ENCODE measurements at places on chromosomes 6 and 20. TPM values are rescaled to one million over a fixed set of nuclear protein-coding genes. Genes with fewer than 3 reads are reported as not detected.

Gene PNPLA1
- total RNA-seq, result not detected

DNA sequence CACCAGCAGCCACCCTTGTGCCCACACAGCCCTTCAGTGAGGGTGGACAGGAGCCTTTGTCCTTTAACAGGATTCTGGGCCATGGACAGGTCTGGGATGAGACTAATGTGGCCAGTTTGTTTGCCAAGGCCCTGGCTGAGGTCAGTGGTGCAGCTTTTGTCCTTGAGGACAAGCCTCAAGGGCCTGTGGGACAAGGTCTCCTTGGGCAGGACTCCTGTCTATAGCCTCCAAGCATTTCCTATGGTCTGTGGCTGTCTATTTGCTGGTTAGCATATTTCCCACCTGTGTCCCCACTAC lies 44.1 kb downstream of the SUN5 start:
- no peak for ATAC-seq

Gene OR11A1
- total RNA-seq, result not detected

DNA sequence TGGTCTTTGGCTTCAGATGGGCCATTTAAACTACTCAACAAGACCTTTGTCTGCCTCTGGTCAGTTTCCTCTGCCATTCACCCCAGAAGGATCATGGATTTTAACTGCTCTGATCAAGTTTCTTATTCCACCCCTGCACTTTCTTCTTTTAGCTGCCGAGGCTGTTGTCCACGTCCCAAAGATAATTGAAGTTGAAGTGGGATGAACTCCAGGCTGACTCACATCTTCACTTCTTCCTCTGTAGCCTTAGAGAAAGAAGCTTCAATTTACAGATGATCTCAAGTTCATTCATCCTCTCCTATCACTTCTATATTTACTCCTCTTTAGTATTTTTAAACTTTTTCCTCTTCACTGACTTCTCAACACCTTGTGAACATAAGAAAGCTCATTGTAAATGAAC lies 651.6 kb downstream of the UTRN start:
- no peak for ATAC-seq

- ATAC-seq, result no peak
Measured at GRCh38 chr6:10837009-10837621, 1.2 kb downstream of the MAK start.

Gene OXT
- not detected for total RNA-seq

DNA sequence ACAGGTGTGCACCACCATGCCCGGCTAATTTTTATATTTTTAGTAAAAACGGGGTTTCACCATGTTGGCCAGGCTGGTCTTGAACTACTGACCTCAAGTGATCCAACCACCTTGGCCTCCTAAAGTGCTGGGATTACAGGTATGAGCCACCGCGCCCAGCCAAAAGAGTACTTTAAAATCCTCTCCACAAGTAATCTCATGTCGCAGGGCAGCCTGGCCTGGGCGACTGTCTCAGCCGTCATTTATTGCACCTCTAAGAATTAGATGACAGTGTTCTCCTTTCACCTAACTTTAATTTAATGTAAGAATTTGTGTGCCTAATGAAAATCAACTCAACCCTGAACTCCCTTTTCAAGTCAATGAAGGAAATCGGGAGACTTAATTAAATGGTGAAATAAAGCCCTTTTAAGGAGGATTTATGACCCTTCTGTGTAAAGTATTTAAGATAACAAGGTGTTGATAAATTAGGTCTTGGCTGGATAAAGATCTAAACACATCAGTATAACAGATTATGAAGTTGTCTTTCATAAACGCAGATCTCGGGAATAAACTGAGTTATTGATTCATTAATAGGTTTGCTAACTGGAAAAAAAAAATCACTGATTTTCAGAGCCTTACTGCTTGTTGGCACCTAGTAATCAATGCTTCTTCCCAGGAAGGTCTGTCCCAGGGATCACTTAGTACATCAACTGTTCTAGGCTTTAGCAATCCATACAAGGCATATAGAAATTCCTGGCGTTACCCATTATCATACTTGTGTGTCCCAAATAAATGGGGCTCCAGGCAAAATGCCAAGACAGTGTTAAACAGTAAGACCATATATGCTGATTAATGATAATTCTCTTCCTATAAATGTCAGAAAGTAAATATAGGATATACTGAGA lies 209.3 kb downstream of the GMDS start:
- no peak for ATAC-seq

Gene ETV7
- 2.6 TPM for total RNA-seq

DNA sequence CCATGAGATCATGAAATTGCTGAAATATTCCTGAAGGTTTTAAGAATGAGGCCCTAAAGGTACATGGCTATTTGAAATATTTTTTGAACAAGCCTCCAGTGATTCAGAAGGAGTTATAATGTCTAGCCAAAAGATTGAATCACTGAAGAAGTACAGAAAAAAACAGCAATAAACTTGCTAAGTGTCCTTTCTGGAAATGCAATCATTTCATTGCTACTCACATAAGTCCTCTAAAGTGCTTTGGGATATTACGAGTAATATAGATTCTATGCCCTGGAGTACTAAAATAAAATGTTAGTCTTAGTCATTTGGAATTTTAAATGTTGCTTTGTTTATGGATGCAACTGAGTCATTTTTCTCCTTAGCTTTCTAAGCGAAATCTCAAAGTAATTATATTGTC lies 32.7 kb downstream of the CENPW start:
- no peak for ATAC-seq

DNA sequence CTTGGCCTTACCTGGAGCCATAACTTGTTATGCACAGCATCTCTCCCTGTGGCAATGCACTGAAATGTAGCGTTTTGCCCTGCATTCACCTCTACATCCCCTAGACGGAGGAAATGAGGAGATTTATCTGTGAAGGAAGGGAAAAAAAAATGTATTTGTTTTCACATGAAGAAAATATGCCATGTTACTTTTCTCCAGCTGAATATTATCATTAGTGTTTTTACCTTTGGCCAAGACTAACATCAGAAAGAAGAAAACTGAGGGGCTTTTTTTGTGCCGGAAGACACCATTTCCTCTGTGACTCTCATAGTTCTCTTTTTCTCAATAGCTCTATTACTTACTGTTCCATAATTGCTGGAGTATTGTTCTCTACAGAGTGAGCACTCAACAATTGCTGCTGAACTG lies 280.4 kb downstream of the PTPRK start:
- no peak for ATAC-seq

- no peak for ATAC-seq
Measured at GRCh38 chr6:2582268-2582667, 168.5 kb downstream of the MYLK4 start.

GRCh38 chr20:25484911-25485511 lies 77.5 kb downstream of the GINS1 start:
- no peak for ATAC-seq

DNA sequence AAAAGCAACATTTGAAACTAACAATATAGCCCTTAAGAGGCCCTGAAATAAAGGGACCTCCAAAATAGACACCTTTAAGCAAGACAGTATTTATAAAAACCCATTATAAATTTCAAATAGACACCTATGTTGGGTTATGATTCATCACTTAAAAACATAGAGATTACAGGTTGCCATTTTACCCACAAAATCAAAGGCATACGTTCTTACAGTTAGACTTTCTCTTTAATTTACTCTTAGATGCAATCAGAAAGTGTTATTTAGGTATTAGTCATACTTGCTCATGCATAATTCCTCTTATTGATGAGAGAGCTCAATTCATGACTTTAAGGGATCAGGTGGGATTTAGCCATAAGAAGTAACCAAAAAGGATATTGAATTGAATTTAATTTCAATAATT lies 51.5 kb upstream of the TMEM200A start:
- ATAC-seq, result peak; percentile 46

GRCh38 chr6:2147261-2147660 lies 98.1 kb downstream of the GMDS start:
- ATAC-seq, result no peak

DNA sequence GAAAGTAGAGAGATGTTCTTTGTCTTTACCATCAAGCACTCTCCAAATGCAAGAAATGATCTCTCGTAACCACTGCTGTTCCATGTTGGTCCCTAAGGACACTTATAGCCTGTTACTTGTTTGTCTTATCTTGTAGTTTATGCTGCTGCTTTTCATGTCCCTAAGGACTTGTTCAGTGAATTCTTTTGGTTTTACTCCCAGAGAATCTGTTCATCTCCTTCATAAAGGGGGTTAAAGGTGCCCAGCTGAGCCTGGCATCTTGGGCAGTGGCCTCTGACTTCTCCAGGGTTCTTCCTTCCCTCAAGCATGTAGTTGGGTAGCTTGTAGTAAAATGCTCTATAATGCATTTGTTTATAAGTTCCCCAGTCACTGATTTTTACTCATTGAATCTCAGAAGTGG lies 864 bp upstream of the PKIG start:
- ATAC-seq, result no peak
